GM04504 (cell line): ENCODE measurements at places on chromosomes 3 and 15.

GRCh38 chr3:16406166-16406565 lies 107.3 kb downstream of the RFTN1 start:
- no peak for DNase-seq

DNA sequence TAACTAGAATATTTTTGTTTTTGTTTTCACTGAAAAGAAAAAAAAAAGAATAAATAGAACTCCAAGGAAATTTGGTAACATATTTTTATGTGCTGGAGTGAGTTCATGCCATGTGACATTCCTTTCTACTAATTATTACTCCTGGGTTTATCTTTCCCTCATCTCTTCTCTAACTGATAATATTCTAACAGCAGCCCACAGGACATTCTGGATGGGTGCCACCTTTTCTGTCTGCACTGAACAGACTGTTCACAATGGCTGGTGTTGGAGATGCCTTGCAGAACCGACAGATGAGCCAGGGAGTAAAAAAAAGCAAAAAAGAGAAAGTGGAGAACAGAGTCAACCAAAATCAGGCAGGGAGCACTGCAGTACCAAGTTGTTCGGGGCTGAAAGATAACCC lies 151.3 kb downstream of the OR4M2 start:
- DNase-seq: no peak

DNA sequence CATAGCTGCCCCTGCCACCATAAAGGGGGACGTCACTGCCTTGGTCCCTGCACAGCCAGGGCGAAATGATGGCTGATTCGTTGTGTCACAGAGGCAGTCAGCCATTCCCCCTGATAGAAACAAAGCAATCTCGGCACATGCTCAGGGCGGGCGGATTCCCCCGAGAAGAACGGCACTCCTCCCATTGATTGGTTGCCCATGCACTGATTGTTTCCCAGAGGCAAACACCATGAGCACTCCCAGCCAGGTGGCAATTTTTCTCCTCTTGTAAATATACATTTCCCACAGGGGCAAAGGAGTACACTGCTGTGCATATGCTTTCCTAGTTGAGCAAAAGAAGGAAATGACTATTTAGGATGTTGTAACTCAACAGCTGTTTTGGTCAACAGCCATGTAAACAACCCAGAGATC lies 56.5 kb downstream of the KY start:
- DNase-seq: no peak

DNA sequence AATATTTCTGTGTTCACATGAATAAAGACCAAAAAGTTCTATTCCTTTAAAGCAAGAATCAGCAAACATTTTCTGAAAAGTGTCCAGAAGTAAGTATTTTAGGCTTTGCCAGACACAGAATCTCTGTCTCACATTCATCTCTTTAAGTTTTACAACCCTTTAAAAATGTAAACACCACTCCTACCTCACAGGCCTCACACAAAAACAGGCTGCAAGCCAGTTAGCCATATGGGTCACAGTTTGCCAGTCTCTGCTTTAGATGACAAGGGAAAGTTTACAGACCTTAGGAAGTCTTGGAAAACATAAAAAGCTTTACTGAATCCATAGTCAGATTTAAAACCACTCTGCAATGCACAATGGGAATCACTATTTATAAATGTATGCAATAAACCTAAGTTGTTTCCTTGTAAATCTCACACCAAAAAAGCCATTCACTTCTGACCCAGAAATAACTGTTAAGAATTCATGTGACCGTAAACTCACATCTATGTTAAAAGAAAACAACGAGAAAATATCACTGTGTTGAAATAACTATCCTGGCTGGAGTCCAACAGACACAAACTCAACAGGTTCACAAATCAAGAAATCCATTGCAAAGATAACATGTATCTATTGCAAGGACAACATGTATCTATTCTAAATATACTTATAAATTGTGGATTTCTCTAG lies 308.2 kb downstream of the ULK4 start:
- peak; percentile 22 for DNase-seq

GRCh38 chr3:60578936-60579335 lies 672.3 kb downstream of the FHIT start:
- DNase-seq: no peak

- DNase-seq: no peak
Observed at GRCh38 chr3:10542518-10542917, 37.1 kb upstream of the ATP2B2 start.

GRCh38 chr15:69757186-69757585 lies 304.6 kb downstream of the RPLP1 start:
- DNase-seq: no peak

DNA sequence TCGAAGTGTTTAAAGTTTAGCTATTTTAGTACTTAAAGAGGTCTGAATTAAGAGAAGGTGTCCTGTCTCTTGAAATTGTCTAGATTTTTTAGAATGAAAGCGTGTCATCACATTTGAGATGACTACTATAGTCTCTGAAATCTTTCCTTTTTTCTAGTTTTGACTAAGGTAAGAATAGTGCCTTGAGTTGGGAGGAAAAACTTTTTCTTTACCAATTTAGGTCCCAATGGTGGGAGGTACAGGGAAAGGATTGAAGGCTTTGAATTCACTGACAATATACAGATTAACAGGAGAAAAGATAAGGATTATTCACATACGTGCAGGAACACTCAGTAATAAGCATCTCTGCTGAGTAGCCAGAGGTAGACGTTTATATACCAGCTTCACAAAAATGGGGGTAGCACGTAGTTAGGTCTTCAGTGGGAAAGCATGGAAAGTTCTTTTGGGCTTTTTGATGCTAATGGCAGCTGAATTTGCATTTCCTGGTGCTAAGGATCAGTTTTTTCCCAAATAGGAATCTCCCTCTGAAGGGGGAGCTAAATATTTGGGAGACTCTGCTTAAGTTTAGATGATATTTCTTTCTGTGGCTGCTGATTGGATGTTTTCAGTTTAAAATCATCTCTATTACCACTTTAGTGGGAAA lies 88.1 kb downstream of the VPS8 start:
- DNase-seq: no peak

DNA sequence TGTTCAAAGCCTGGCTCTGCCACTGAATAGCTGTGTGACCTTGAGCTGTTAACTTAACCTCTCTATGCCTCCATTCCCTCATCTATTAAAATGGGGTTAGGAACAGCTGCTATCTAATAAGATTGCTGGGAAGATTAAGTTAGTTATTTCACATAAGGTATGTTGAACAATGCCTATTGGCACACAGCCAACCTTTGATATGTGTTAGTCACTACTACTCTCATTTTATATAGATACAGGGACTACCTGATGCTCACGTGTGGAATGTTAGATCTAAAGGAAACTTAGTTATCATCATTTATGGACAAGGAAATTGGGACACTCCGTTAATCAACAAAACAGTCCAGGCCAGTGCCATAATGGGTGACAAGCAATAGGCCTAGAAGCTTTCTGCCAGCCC lies 332.4 kb upstream of the PPP2R3A start:
- no peak for DNase-seq

- DNase-seq: no peak
Observed at GRCh38 chr15:75191235-75191634, 10.4 kb upstream of the C15orf39 start.

- DNase-seq: no peak
Observed at GRCh38 chr3:125433091-125433534, 58.0 kb upstream of the ZNF148 start.

GRCh38 chr15:74259292-74259648 lies 23.1 kb downstream of the CCDC33 start:
- no peak for DNase-seq

DNA sequence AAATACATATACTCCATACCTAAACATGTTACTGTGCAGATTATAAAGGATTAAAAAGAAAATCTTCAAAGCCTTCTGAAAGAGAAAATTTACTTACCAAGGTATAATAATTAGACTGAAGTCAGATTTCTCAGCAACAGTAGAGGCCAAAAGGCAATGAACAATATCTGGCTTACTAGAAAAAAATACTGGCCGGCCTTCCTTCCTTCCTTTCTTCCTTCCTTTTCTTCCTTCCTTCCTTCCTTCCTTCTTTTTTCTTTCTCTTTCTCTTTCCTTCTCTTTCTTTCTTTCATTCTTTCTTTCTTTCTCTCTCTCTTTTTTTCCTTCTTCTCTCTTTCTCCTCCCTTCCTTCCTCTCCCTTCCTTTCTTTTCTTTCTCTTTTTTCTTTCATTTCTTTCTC lies 209.6 kb downstream of the KCNH8 start:
- no peak for DNase-seq

GRCh38 chr3:140103166-140103565 lies 168.2 kb downstream of the CLSTN2 start:
- DNase-seq: no peak

DNA sequence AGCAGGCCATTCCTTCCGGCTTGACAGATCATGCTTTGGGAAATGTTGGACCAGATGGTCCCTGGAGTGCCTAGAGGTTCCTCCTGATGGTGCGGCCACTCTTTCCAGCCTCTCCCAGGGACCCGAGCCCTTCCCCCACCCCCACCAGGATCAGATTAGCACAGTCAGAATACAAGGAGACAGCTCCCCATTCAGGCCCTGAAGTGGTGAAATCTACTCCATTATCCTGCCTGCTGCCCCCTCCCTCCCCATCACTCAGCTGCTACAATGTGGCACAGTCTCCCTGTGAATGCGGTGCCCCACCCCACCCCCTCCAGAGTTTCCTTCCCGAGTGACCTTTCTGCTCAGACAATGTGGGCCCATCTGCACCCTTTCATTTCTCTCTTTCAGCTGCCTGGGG lies 29.4 kb downstream of the RNU5B-1 start:
- DNase-seq: no peak
